ENCODE measurements at places on chromosomes 2 and 18.
A peak's percentile ranks its signal among the peaks of the same experiment; 100 is the strongest.

GRCh38 chr18:44411976-44412375, 268.7 kb upstream of the SETBP1 start:
- peaks cover 12% of the 10 kb centered on the region for H3K4me1 ChIP-seq
- H3K36me3 ChIP-seq, result no peaks in the 10 kb centered on the region
- DNase-seq, result peak; percentile 4
- no peak overlapping the region for H3K4me3 ChIP-seq
- no peak overlapping the region for H3K27ac ChIP-seq

GRCh38 chr2:73175663-73176204, 26.6 kb upstream of the NOTO start:
- peaks cover 42% of the 10 kb centered on the region for H3K27me3 ChIP-seq
- no peak overlapping the region for H3K4me3 ChIP-seq
- no peaks in the 10 kb centered on the region for H3K36me3 ChIP-seq

GRCh38 chr2:141501752-141502151, 629.1 kb downstream of the LRP1B start:
- H3K27me3 ChIP-seq, result peaks cover 48% of the 10 kb centered on the region
- H3K36me3 ChIP-seq, result no peaks in the 10 kb centered on the region
- H3K27ac ChIP-seq, result no peak overlapping the region
- H3K4me1 ChIP-seq, result no peaks in the 10 kb centered on the region
- DNase-seq, result no peak

- H3K27ac ChIP-seq, result no peak overlapping the region
- no peaks in the 10 kb centered on the region for H3K4me1 ChIP-seq
- no peak overlapping the region for H3K4me3 ChIP-seq
- H3K36me3 ChIP-seq, result no peaks in the 10 kb centered on the region
- DNase-seq, result peak; percentile 23
Observed at GRCh38 chr2:225494100-225494459, 94.6 kb downstream of the NYAP2 start.

Data from MCF 10A (cell line).